Activated CD4-positive, CD25-positive, alpha-beta regulatory T cell treated with anti-CD3 and anti-CD28 coated beads, Interleukin-2, amount 50 U/mL, for 24 hours (primary cell): ENCODE measurements at places on chromosomes 11 and 22.

DNA sequence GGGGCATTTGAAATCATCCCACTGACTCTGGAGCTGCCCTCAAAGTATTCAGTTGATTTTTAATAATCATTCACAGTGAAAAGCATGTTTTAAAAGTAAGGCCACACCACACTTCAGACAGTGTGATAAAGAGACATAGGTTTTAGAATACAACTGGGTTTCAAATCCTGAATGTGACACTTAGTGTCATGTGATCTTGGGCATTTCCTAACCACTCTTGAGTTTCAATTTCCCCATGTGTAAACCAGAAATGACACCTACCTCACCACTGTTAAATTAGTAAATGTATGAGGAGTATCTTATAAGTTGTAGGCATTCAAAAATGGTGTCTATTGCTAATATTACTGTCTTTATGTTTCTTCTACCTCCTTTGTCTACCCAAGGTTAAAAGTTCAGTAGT is 5.4 kb downstream of the TMEM123 start:
- ATAC-seq = peak; percentile 74

DNA sequence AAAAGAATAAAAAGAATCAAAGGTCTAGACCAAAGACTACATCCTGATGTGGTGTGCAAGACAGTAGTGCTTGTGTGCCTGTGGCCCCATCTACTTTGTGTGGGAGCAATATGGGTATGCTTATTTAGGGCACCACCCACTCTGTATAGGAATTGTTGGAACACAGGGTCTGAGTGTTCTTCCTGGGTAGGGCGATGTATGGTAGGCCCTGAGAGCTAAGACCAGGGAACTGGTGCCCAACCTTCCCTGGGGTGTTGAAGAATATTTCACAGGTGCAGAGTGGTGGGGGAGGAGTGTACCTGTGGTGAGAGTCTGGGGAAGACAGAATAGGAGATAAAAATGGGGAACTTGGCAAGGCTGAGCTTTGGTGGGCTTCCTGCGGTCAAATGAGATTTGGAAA is 41.9 kb downstream of the MICAL2 start:
- no peak for ATAC-seq

GRCh38 chr22:40400159-40400558 is 29.8 kb downstream of the SGSM3 start:
- no peak for ATAC-seq

DNA sequence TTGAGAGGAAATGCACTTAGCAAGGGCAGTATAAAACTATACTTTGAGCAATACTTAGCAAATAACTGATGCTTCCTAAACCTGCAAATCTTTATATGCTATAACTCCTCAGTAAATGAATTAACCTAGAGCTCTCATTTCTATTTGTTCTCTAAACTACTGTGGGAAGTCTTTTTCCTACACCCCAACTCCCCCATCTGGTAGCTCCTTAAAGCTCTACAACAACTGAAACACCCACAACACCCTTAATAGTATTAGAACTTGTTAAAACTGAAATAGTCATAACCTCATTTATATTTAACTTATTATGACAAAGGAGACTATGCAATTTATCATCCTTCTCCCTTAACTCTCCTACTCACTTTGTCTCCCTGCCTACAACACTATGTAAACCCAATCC is 43.4 kb downstream of the GUCY1A2 start:
- ATAC-seq = no peak

- ATAC-seq = no peak
Observed at GRCh38 chr11:110894224-110894623, 182.0 kb upstream of the ARHGAP20 start.

GRCh38 chr11:63958008-63958407 is 16.4 kb upstream of the COX8A start:
- ATAC-seq = no peak

DNA sequence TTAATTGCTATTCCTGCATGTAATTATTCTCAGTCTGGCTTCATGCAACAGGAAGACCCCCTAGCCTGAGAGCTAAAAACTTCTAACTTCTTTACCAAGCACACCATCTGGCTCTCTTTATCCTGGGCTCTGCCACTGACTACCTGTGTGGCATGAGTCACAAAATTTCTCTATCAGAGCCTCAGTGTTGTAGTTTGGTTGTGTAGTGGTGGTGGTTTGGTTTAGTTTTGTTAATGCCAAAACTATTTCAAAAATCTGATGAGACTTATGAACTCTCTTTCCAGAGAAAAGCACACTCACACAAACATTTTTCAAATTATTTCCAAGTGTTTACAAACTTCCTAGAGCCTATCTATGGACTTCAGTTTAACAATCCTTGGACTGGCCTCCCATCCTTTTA is 7.5 kb upstream of the IL17RA start:
- ATAC-seq = no peak

- ATAC-seq = no peak
Observed at GRCh38 chr11:47184711-47185304, 1.4 kb downstream of the PACSIN3 start.

- peak; percentile 80 for ATAC-seq
Observed at GRCh38 chr11:36594316-36594989, at the start of gene IFTAP. IFTAP (plus strand) TSS chr11:36594502; CDS start chr11:36610104, 15,602 bp downstream.

DNA sequence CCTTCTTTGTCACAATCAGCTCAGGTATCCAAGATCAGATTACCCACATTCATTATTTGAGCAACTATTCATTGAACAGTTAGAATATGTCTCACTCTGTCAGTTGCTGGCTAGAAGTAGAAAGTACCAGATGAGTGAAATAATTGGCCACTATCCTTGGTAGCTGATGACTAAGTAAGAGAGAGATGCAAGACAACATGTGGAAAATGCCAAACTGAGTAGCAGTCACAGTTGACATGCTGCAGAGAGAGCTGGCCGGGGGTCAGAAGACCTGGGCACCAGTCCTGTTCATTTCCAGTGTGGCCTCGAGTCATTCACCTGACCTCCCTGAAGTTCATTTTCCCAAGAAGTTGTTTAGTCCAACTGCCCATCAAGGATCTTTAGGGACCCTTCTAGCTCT is 22.5 kb upstream of the SMIM35 start:
- ATAC-seq = no peak

- no peak for ATAC-seq
Observed at GRCh38 chr22:42065438-42066125, 5.0 kb downstream of the NAGA start.

GRCh38 chr11:69319255-69320106 is 25.5 kb downstream of the MYEOV start:
- no peak for ATAC-seq

DNA sequence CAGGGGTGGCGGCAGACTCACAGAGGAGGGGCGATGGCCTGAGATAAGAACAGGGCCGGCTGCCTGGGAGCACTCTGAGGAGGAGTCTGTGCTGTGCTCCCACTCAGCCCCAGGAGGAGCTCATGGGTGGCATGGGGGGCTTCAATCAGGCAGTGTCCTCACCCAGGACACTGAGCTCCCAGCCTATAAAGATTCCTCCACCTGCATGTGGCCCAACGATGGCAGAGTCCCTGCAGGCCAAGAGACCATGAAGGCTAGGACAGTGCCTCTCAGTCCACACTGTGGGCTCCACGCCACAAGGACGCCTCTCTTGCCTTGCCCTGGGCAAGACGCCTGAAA is 1.9 kb downstream of the CST6 start:
- ATAC-seq = no peak

GRCh38 chr11:28105869-28106268 is 2.1 kb downstream of the KIF18A start:
- ATAC-seq = no peak

GRCh38 chr22:44574640-44575380 is 76.8 kb upstream of the RTL6 start:
- ATAC-seq = no peak

DNA sequence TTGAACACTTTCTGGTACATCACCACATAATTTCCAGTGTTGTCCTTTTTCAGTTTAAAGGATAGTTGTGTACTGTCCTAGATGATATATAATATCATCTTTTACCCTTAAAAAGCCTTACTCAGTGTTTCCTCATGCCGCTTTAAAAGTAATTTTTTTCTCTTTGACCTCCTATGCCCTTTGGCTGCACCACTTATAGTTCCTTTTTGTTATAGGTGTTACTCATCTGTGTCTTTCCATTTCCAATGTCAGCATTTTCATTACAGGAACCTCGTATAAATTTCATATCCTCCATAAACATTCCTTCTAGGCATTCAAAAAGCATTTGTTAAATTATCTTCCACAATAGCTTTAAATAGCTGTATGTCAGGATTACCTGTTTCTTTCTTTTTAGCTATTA is 40.8 kb downstream of the USP47 start:
- ATAC-seq = no peak

GRCh38 chr11:45355706-45356041 is 69.5 kb upstream of the SYT13 start:
- ATAC-seq = no peak

- peak; percentile 17 for ATAC-seq
Observed at GRCh38 chr22:48089601-48090331, 1327.3 kb downstream of the TBC1D22A start.

- ATAC-seq = peak; percentile 84
Observed at GRCh38 chr22:21102659-21103267, 57.0 kb downstream of the LRRC74B start.

GRCh38 chr22:44625981-44626687 is 75.9 kb upstream of the PRR5 start:
- ATAC-seq = peak; percentile 81

DNA sequence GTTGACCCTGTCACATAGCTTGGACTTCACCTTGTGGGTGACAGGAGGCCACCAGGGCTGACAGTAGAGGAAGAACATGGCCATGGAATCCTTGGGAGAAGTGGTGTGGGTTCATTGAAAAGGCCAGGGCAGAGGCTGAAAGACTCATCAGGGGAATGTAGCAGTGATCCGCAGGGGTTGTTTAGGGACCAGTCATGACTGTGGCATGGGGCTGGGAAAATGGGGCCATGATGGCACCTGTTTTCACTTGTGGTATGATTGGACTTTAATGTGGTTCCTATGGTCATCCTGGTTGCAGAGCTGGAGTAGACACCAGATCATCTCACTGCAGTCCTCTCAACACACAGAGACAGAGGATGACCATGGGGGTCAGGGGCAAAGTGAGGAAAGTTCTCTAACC is 66.7 kb upstream of the MYEOV start:
- ATAC-seq = no peak

DNA sequence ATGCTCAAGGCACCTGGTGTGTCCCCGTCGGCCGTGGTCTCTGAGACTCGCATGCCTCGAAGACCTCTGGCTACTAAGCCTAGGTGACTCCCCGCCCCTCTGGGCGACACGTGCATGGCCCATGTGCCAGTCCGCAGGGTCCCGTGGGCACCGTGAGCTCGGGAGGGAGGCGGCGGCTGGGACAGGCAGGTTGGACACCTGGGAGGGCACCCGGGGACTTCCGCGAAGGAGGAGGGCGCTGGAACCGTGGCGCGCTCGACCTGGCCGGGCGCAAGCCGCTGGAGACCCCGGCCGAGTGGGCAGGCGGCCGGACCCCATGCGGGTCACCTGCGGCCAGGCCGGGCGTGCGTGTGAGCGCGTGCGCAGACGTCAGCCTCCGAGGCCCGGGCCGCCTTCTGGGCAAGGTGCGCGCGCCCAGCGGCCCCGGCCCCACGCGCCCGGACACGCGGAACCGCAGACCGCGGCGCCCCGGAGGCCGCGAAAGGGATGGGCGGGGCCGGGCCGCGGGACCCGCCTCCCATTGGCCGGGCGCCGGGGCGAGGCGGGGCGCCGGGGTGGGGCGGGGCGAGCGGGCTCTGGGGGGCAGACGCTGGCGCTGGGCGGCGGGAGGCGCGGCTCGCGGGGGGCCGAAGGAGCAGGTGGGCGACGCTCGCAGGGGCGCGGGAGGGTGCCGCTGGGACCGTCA is 579 bp upstream of the RASD2 start:
- peak; percentile 87 for ATAC-seq
